ENCODE measurements at places on chromosomes 16 and 17. TPM values are rescaled to one million over a fixed set of nuclear protein-coding genes. Genes with fewer than 3 reads are reported as not detected.

Gene GLOD4
- 60.0 TPM for total RNA-seq

Gene VAT1L
- total RNA-seq, result not detected

Gene PTX4
- not detected for total RNA-seq

Gene PRSS22
- total RNA-seq, result not detected

Gene CHST4
- total RNA-seq, result not detected

Gene WNK4
- total RNA-seq, result 0.26 TPM

Gene ZNF768
- 4.9 TPM for total RNA-seq

Gene DHRS7C
- not detected for total RNA-seq

Gene RHBDF1
- total RNA-seq, result 0.31 TPM

Gene TEKT5
- total RNA-seq, result not detected

Gene PRSS21
- 1.7 TPM for total RNA-seq

Gene KRTAP1-5
- not detected for total RNA-seq

Gene UBALD2
- total RNA-seq, result 450 TPM

Gene OSGIN1
- 0.66 TPM for total RNA-seq

Gene CDH15
- not detected for total RNA-seq

Gene CDT1
- total RNA-seq, result 107 TPM

Gene ADAM11
- 0.33 TPM for total RNA-seq

Gene HYDIN
- not detected for total RNA-seq

Gene SPEM3
- not detected for total RNA-seq

Gene KRTAP2-1
- not detected for total RNA-seq

Gene HSD17B2
- total RNA-seq, result not detected

Gene KRT27
- total RNA-seq, result not detected

Gene CLTC
- total RNA-seq, result 128 TPM

Gene ERBB2
- total RNA-seq, result 5.3 TPM

Gene RPRML
- not detected for total RNA-seq

Gene G6PC1
- not detected for total RNA-seq

Gene MT1E
- total RNA-seq, result 21.7 TPM

Gene ATAD5
- 21.2 TPM for total RNA-seq

Gene PRKCB
- total RNA-seq, result 78.3 TPM

Gene STAT5B
- total RNA-seq, result 166 TPM

Gene SMIM5
- not detected for total RNA-seq

Gene KCNJ18
- total RNA-seq, result not detected

Gene DLX4
- total RNA-seq, result 0.18 TPM

Gene SYCE1L
- 15.2 TPM for total RNA-seq

Gene STAC2
- not detected for total RNA-seq
